ENCODE measurements at places on chromosomes 2 and 18. TPM values are rescaled to one million over a fixed set of nuclear protein-coding genes. Genes with fewer than 3 reads are reported as not detected.

- no peak for DNase-seq
Observed at GRCh38 chr18:29326214-29326613, 1149.3 kb upstream of the CDH2 start.

SOX11 gene
- not detected for total RNA-seq

UGT1A3 gene
- not detected for total RNA-seq

DNA sequence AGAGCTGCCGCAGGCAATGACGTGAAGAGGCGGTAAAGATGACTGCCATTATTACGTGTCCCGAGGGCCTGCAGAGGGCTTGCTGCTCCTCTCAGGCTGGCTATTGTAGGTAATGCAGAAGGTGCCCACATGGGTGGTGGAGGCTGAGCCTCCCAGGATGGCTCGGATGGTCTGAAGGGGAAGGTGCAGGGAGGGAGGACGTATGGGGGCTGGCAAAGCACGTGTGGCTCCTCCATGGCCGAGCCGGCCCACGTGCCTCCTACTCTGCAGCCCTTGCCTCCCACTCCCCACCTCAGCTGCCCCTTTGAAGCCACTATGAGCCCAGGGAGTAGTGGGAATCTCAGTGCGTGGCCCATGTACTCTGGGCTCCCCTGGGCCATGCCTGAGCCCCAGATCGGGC is 48.9 kb downstream of the EDAR start:
- DNase-seq, result no peak

- no peak for DNase-seq
Observed at GRCh38 chr2:228902176-228902575, 368.9 kb downstream of the PID1 start.

GRCh38 chr2:20595439-20596192 is 55.3 kb downstream of the HS1BP3 start:
- DNase-seq, result no peak

ZNF804A gene
- total RNA-seq, result 0.60 TPM

DSG1 gene
- total RNA-seq, result 0.19 TPM

DNA sequence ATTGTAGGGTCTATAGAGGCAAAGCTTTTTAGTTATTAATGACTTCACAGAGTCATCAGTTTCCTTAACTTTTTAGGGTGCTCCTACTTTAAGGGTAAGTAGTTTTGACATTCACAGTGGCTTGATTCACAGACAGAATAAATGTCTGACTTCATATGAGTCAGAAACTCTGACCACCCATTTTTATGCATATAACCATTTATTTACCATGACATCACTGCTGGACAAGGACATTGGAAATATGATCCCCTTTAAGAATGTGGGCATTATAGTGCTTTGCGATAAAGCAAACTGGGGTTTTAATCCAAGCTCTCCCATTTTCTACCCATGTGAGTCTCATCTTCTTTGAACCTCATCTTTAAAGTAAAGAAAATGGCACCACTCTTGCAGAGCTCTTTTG is 162.0 kb upstream of the MC4R start:
- no peak for DNase-seq

DNA sequence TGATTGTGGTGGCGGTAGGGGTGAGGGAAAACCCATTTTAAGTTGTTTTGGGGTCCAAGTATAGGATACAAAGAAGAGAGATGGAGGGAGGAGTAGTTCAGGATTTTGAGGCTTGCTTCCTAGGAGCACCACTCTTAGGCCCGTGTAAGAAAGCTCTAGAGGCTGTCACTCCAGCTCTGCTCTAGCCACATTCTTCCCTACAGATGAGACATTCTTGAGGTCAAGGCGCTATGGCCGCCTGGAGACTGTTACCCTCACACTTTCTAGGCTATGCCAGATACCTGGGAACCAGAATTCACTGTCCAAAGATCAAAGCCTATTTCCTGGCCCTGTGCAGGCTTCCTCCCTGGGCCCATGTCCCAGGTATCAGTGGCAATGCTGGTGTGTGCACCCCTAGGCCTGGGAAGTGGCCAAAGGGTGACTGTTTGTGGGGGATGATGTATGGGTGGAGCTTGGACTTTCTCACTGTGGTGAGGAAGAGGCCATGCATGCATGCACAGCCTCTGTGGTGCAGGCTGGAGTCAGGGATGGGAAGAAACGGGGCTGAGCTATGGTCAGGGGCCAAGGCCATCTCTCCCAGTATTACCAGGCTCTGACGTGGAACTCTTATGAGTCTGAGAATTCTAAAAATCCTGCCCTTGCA is 7.0 kb upstream of the TTL start:
- DNase-seq, result no peak

- no peak for DNase-seq
Observed at GRCh38 chr2:68594674-68595492, 48.5 kb upstream of the PROKR1 start.

DNA sequence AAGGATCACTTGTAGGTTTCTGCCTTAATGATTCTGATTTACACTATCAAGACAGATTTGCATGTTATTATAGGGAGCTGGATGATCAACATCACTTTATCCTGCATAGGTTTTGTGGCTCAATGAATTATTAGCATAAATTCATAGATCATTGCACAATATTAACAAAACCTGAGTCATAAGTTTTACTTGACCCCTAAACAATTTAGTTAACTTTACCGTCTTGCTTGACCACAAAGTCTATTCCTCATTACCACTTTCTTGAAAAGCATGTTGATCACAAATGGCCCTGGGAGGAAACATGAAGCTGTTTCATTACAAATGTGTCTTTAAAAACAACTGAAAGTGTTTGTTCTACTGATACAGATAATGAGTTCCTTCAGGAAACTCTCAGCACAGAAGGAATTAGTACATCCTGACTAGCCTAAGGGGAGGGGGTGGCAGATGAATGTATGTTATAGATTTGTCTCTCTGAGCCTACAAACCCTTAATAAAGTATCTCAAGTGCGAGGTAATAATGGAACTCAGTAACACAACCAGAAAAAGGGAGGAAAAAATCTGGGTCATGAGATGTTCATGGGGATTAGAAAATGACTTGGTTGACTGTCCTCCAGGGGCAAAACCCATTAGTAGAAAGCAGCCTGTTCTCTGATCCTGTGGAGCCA is 303.4 kb downstream of the PIK3C3 start:
- no peak for DNase-seq

- DNase-seq, result no peak
Observed at GRCh38 chr2:218859556-218859987, at the start of gene WNT6. Gene WNT6 (plus strand): TSS chr2:218859805. CDS start chr2:218860038, 233 bp downstream.

TLX2 gene
- total RNA-seq, result not detected

DNA sequence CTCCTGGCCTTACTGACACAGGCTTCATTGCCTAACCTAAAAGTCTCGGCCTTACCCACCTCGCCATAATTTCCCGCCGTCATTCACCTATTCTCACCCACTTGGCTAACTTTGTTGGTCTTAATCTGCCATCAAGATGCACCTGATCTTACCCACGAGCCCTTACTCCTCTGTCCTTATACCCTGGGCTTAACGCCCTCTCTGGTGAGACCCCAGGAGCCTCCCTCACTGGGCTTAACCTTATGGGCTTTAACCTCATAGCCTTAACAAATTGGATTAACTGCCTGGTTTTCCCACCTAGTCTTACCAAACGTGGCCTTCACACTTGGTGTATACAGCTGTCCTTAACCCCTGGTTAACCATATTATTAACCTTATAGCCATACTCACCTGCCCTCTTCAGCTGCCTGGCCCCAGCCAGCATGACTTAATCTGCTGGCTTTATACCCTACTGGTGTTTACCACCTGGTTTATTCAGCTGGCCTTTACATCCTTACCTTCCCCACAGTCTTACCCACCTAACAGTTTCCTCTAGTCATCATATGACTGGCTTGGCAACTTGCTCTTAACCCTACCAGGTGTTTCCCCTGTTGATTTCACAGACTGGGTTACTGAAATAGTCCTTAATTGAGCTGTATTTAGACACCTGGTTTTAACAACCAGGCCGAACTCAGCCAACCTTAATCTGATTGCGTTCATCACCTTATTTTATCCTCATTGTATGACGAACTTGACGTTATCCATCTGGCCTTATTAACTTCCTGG is 132.0 kb upstream of the ZSWIM2 start:
- DNase-seq, result no peak

DNA sequence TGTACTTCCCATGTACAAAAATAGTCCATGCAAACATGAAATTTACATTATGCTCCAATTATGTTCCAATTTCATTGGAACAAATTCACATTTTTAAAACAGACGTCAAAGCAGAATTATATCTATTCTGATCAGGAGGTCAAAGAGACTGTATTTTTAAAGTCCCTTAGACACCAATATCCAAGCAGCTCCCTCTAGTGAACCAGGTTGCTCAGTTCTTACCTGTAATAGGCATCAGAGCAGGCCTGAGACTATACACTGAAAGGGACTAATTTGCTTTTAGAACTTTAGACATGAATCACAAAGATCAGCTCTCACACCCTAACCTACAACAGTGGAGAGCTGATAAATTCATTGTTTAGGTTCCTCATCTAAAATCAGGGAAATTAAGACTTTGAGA is 273.9 kb downstream of the MBD2 start:
- DNase-seq, result no peak

DNA sequence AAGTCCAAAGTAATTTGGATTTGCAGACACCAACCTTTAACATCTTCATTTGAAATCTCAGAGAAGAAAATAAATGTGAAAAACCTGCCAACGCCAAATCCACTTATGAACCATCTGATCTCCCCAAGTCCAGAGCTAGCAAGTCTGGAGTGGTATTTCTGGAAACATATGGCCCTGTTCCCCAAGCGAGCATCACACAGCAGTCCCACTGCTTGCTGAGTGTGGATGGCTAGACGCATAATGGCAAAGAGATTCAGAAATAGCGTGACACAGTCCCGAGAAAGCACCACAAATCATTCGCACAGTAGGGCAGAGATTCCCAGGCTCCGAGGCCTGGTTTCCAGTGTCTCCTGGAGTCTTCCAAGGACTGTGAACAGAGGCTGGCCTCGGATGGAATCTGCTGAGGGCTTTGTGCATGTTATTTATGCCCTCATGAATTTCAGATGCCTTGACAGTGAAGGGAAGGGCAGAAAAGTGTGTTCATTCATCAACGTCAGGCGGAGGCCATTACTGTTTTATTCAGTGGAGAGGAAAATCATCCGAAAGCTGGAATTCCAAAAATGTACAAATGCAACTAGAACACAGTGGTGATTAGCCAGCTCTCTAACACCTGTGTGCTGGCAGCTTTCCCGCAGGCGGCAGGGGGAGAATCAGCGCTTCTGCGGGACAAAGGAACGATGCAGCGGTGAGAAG is 417.0 kb downstream of the EIPR1 start:
- no peak for DNase-seq

Data from omental fat pad (tissue), 4 donors.